Heart right ventricle (tissue), 16 donors: ENCODE measurements at places on chromosomes 13 and 19. TPM values are rescaled to one million over a fixed set of nuclear protein-coding genes. Genes with fewer than 3 reads are reported as not detected.

DNA sequence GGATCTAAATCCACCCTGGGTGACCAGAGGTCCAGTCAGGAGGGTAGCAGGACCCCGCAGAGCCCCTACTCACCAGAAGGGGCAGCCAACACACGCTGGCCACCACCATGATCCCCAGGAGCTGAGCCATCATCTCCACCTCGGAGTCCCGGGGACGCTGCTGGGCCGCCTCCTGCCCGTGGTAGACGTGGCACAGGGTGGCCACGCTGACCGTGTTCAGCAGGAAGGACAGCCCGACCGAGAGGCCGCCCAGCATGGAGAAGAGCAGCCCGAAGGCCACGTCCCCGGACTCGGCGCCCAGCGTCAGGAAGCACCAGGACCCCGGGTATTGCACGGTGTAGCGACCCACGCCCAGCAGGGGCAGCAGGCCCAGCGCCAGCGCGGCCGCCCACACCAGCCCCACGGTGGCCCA lies 6.9 kb downstream of the TBXA2R start:
- DNase-seq = no peak

GRCh38 chr19:2523630-2524311 lies 47.8 kb downstream of the GADD45B start:
- DNase-seq = no peak

- no peak for DNase-seq
Observed at GRCh38 chr19:3370728-3371591, 4.6 kb downstream of the NFIC start.

GRCh38 chr19:38061294-38061693 lies 154.3 kb downstream of the SIPA1L3 start:
- no peak for DNase-seq

GRCh38 chr13:113907635-113908617 lies 44.0 kb upstream of the GAS6 start:
- no peak for DNase-seq

DNA sequence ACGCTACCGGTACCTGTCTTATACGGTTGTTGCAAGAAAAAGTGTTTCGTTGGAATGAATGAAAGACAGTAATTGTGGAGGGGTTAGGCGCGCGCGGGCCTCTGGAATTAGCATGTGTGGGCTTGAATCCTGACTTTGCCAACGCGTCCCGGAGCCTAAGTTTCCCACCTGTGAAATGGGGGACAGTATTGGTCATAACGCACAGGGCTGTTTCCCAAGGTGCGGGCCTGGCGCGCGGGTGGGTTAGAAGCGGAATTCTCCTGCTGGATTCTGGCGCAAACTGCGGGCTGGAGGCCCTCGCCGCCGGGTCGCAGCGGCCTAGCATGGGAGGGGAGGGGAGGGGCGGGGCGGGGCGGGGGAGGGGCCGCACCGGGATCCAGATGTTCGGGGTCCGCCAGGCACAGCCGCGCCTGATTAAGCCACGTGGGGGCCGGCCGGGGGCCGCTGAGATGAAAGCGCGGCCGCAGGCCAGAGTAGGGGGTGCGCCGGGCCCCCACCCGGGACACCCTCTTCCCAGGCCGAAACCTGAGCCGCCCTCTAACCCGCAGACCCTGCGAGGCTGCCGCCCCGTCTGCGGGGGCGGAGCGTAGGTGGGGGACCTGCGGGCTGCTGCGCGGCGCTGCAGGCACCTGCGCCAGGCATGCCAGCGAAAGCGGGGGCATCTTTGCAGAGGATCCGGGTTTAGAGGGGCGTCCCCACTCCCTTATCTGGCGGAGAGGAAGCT lies 1.2 kb upstream of the TMEM59L start:
- DNase-seq = no peak

GRCh38 chr19:5823579-5824281 lies 15.8 kb downstream of the FUT6 start:
- DNase-seq = no peak

DNA sequence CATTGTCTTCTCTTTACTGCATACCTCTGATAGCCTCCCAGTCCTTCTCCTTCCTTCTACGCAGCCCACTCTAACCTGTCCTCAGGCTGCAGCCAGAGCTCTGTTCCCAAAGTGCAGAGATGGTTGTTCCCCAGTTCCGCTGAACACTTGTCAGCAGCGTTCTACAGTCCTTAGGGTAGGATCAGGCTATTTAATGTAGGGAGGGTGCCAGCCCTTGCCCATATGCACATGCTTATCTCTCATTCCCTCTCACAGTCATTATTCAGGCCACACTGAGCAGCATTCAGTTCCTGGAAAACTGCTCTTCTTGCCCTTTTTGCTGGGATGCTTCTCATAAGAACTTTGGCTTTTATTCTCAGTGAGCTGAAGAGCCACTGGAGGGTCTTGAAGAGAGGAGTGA lies 180.7 kb downstream of the MTUS2 start:
- DNase-seq = no peak

DNA sequence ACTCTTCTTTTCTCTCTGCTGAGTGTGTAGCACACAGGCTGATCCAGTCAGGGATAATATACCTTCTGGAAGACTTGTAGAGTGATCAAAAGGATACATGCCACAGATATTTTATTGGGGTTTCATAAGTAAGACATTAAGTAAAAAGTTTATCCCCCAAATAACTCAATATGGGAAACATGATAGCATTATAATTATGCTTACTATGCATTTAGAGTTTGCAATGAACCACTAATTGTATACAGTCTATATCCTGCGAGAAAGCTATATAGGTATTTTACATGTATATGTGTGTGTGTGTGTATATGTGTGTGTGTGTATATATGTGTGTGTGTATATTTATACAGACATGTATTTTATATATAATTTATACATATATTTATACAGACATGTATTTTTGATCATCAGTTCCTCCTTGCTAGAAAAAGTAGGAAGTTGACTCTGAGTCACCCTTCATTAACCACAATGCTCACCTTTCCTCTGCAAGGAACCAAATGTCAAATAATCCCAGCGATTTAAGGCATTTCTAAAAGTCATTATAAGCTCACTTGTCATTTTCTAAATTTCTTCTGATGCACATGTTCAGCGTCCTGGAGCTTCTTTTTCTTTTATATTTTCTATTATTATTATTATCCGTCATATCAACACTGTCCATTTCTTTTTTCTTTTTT lies 312.5 kb upstream of the OBI1 start:
- DNase-seq = no peak

DNA sequence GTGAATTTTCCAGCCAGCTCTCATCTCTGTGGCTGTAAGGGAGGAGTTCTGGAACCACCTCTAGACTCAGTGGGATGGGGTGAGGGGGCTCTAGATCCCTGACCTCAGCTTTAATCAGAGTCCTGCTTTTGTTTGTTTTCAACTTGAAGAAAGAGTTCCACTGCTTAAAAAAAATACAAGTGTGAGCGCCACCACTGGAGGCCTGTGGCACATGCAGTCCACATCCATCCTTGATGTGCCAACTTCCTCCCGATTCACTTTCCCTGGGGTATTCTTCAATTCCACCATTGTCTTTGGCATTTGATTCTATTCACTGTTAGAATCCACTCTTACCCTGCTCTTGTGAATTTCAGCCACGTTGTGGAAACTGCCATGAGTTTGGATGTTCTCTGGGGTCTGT lies 62.4 kb upstream of the GJB6 start:
- no peak for DNase-seq

DNA sequence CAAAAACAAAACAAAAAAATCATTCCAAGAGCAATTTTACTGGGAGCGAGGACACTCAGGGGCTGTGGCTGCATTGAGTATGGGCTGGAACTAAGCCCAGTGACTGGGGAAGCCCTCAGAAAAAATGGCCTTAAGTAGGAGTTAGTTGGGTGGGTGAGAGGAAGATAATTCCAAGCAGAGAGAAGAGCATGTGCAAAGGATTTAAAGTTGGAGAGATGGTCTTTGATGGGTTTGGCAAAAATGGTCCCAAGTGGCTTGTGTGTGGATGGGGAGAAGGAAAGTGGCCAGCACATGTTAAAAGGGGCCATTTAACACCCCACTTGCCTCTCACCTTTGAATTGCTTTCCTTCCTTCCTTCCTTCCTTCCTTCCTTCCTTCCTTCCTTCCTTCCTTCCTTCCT lies 6.7 kb upstream of the CYP4F22 start:
- DNase-seq = no peak

- DNase-seq = no peak
Observed at GRCh38 chr19:27885359-27885758, 1327.6 kb downstream of the UQCRFS1 start.

DNA sequence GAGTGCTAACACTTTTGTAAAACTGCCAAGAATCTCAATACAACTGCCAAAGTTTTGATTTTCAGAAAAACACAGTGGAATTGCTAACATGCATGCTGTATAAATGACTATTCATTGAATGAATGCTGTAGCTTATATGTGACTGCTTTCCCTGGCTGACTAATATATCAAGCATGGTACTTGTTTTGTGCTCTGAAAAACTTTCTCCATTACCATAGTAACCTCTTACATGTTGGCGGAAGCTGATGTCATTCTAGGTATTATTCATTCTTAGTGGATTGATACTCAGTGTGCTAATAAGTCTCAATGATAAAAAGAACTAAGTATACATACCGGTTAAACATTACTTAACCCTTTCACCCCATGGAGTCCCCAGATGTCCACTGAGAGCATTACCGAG lies 166.1 kb upstream of the MYO16 start:
- no peak for DNase-seq

GRCh38 chr19:55014714-55015113 lies 23.4 kb downstream of the GP6 start:
- peak; percentile 22 for DNase-seq

GRCh38 chr13:44158881-44159632 lies 214.6 kb upstream of the SERP2 start:
- no peak for DNase-seq

DNA sequence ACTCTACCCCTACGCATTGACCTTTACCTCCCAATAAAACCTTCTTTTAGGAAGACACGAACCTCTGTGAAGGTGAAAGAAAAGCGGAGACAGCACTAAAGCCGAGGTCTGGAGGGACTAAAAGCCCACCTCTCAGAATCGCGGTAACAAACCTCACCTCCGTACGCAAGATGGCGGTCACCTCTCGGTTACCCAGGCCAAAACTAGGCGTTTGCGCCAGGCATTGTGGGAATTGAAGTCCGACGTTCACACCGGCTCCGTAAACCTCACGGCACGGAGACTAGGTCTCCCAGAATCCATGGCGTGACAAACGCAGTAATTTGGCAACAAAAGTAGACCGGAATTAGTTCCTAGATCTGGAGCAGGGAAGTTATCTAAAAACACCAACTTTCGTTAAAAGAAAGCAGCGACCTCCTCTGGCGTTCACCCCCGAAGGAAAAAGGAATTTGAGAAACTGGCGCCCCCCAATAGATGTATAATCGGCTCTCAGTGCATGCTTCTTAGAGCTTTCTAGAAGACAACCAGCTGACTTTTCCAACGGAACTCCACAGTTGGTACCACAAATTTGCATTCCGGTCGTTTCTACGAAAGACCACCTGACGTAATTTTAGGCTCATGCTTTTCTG lies at the start of gene N4BP2L2:
Gene N4BP2L2, minus strand, starts transcription at position 175 of the 626 bp plus-strand sequence. CDS start 1,768 bp downstream, outside the sequence.
- DNase-seq = peak; percentile 97

DNA sequence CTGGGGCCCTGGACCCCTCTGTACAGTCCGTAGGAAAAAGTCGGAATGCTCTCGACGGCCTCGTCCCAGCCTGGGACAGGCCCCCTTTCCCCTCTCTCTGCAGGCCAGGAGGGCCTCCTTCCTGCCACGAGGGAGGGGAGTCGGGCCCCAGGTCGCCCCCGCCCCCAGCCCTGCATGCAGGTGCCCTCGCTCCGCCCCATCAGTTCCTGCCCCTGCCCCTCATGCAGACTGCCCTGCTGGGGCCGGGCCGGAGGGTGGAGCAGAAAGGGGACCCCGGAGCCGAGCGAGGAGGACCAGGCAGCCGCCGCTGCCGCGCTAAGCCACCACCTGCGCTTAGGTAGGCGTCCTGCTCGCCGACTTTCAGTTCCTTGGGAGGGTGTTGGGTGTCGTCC lies 7.3 kb downstream of the LYL1 start:
- no peak for DNase-seq

- no peak for DNase-seq
Observed at GRCh38 chr19:19463348-19464117, 51.8 kb downstream of the TSSK6 start.

- DNase-seq = no peak
Observed at GRCh38 chr13:23915308-23915707, 18.0 kb upstream of the C1QTNF9B start.

GRCh38 chr19:41373993-41374392 lies 2.3 kb upstream of the TMEM91 start:
- peak; percentile 89 for DNase-seq

DNA sequence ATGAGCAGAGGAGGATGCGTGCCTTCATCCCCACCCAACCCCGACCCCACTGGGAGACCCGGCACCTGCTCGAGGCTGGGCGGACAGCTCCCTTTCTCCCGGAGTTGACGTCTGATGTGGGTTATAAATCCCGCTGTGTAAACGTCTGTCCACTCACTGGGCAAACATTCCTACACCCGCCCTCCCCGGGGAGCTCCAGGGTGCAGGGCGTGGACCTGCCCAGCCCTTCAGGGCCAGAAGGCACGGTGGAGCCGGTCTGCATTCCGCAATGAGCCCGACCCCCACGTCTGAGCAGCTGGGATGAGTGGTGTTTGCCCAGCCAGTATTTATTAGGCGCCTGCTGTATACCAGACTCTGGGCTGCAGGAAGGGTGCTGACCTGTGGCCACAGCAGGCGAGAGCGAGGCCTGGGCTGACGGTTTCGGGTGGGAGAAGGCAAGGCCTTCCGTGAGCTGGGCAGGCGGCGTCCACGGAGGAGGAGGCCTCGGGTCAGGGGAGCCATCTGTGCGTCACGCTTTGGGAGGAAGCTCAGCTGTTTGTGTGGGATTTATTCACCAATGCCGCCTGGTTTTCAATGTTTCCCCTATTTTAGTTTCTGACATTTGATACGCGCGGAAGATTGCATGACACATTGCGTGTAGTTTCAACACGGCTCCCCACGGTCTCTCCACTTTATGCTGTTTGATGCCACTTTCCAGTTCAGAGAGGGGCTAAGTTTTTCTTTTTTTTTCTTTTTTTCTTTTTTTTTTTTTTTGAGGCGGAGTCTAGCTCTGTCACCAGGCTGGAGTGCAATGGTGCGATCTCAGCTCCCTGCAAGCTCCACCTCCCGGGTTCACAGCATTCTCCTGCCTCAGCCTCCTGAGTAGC lies 2.0 kb downstream of the MISP start:
- DNase-seq = no peak

GRCh38 chr13:42709276-42709675 lies 72.1 kb upstream of the FAM216B start:
- no peak for DNase-seq

GRCh38 chr19:31449379-31449778 lies 100.1 kb upstream of the TSHZ3 start:
- no peak for DNase-seq

- no peak for DNase-seq
Observed at GRCh38 chr19:15286688-15287365, 45.5 kb downstream of the BRD4 start.

Gene CYP4F2
- not detected for total RNA-seq

Gene ZNF497
- total RNA-seq = not detected

Gene FXYD1
- total RNA-seq = 451 TPM

Gene ANGPTL4
- 4.4 TPM for total RNA-seq

Gene DENND1C
- total RNA-seq = 0.77 TPM

Gene KCNJ14
- 0.17 TPM for total RNA-seq

Gene LILRA1
- 2.8 TPM for total RNA-seq

Gene KRTDAP
- total RNA-seq = not detected

Gene TEKTIP1
- 0.87 TPM for total RNA-seq

Gene ZNF813
- total RNA-seq = 1.2 TPM

Gene NCR1
- not detected for total RNA-seq

Gene PLK5
- total RNA-seq = not detected

Gene C2CD4C
- total RNA-seq = 0.45 TPM

Gene GPI
- total RNA-seq = 536 TPM

Gene ODAD3
- total RNA-seq = 0.64 TPM

Gene ATP11A
- 124 TPM for total RNA-seq

Gene IGFL2
- total RNA-seq = not detected

Gene APC2
- 0.05 TPM for total RNA-seq
